ENCODE measurements at places on chromosomes 1 and 21. TPM values are rescaled to one million over a fixed set of nuclear protein-coding genes. Genes with fewer than 3 reads are reported as not detected.

DNA sequence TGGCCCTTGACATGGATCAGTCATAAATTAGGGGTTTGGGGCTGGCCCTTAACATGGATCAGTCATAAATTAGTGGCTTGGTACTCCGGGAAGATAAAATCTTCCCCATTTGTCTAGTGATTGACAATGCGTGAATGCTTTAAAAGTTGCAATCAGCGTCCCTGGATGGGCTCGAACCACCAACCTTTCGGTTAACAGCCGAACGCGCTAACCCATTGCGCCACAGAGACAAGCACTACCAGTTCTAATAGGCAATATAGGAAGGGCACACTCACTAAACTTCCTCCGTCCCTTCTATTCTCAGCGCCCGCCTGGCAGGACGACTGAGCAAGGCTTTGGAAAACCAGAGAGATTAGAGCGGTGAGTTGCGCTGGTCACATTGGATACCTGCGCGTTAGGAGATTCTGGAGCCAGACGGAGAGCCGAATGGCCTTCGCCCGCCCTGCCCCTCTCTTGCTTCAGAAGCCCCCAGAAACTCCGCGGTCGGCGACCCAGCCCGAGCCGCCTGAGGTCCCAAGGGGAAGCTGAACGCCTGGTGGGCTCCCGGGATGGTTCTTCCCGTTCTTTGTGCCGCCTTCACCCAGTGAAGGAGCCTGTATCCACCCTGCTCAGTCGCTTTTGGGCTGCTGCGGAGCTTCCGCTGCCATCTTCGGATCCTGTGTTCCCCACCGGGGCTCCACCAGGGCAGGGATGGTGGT, 235.9 kb downstream of the FAM72C start:
- DNase-seq: no peak

- no peak for DNase-seq
Observed at GRCh38 chr1:9426291-9426711, 113.0 kb upstream of the SLC25A33 start.

Gene MFAP2
- total RNA-seq: 70.3 TPM

DNA sequence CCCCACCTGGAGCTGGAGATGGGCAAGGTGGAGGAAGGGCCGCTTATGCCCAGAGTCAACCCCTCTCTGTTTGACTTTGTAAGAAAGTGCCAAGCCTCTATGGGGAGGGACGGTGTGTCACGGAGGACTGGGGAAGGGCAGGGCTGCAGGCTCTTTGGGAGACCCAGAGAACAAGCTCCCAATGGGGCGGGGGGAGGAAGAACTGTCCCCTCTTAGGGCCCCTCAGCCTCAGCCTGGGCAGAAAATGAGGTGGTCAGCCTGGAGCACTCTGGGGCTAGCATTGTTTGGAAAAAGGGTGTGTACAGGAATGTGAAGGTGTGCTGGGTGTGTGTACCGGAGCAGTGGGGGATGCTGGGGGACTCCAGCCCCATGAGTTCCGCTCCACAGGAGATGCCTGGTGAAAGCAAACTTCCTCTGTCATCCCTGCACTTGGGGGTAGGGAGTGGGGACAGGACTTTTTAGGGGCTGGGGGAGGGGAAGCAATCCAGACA, 1.2 kb upstream of the INAVA start:
- no peak for DNase-seq

Gene CNKSR1
- 11.1 TPM for total RNA-seq

DNA sequence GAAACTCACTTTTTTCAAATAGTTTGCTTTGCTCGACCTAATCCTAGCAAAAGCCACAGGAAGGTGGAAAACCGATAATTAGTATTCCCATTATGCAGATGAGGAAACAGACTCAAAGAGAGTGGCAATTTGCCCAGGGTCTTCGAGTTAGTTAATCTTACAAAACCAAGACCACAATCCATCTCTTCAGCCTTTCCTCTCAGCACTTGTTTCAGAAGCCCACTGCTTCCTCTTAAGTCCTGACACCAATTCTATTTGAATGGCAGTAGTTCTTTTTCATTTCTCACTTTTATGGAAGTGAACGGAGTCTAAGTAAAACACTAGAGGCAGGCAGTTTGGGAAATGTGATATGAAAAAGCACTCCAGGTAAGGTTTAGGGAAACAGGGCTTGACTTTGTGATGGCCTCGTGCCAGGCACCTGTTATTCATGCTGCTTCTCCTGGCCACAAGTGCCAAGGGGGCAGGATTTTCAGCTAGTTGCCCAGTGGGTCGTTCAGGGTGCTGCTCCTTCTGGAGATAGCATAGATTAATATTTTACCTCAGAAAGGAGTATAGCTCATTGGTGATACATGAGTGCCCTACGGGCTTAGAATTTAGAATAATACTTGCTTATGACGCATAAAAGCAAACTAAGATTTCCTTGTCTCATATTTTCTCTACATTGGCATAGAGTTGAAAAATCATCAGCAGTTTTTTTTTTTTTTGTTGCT, 76.6 kb upstream of the NRIP1 start:
- no peak for DNase-seq

- DNase-seq: no peak
Observed at GRCh38 chr1:6447016-6447817, 18.8 kb downstream of the TNFRSF25 start.

- no peak for DNase-seq
Observed at GRCh38 chr1:70893381-70893780, 154.2 kb downstream of the PTGER3 start.

DNA sequence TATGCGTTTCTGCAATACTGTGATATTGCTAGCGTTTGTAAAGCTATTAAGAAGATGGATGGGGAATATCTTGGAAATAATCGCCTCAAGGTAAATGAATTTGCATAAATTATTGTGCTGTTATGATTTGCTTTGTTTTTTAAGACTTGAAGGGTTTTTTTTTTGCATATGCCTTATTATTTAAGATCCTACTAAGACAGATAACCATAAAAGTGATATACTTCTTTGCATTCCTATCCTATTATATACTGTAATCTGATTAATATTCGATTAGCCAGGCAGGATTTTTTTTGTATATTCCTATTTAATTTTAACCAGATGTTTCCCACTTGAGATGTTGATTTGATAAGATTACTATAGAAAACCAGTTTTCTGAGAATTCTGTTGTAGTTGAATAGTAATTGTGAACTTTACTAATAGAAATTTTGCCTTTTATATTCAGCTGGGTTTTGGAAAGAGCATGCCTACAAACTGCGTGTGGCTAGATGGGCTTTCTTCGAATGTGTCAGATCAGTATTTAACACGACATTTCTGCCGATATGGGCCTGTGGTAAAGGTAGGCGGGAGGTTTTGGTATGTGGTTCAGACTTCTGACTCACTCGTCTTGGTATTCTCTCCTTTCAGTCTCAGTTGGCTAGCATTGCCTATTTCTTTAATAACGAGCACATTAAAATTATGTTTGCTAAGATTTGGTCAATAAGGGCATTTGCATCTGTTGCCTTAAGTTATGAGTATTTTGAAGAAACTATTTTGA, 56.8 kb downstream of the ZBTB17 start:
- no peak for DNase-seq
